ENCODE measurements at places on chromosomes 16 and 17.

DNA sequence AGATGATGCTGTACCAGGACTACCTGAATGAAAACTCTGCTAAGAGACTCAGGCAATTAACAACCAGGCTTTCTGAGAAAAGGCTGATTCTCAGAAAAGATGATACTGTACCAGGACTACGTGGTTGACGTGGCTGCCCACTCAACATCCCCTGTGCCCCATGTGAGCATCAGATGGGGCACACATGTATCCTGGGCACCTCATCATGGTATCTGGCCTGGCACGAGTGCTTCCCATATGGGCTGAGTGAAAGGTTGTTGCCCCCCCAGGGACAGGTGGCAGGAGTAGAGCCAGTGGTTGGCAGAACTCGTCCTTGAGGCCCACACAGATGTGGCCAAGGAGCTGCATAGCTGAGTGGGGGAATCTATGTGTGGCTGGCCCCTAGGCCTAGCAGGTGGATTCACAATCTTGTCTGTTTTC lies 3.5 kb upstream of the CES4A start:
- DNase-seq: no peak

- no peak for DNase-seq
Observed at GRCh38 chr17:75340631-75341030, 51.4 kb upstream of the SLC25A19 start.

GRCh38 chr16:57178196-57178595 lies 7.6 kb downstream of the PSME3IP1 start:
- DNase-seq: no peak

GRCh38 chr16:9438991-9439390 lies 347.5 kb downstream of the HAPSTR1 start:
- DNase-seq: no peak
